ENCODE measurements at places on chromosomes 13 and 19.

- no peak for DNase-seq
Observed at GRCh38 chr19:44807652-44808462, 1.0 kb upstream of the BCAM start.

DNA sequence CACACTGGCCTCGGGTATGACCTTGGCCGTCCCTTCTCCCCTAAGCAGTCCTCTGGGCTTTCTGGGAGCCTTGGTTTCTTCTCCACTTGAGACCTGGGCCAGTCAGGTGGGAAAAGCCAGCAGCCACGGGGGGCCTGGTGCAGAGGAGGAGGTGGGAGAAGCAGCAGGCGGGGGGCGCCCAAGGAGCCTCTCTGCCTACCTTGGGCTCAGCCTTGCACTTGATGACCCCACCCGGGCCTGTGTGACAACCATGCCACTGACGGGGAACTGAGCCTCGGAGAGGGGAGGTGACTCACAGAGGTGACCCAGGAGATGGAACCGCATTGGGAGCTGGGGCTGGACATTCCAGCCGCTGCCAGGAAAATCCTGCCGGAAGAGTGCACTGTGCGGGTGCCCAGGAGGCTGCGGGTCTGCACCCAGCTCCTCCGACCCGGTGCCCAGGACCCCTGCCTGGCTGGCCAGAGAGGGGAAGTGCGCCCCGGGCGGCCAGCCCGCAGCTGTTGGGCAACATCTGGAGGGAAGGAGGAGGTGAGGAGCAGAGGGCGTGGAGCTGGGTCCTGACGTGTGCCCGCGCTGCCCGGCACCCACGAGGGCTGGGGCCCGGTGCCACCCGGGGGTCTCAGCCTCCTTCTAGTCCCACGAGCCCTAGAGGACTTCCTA lies 23.4 kb upstream of the SLC7A10 start:
- no peak for DNase-seq

DNA sequence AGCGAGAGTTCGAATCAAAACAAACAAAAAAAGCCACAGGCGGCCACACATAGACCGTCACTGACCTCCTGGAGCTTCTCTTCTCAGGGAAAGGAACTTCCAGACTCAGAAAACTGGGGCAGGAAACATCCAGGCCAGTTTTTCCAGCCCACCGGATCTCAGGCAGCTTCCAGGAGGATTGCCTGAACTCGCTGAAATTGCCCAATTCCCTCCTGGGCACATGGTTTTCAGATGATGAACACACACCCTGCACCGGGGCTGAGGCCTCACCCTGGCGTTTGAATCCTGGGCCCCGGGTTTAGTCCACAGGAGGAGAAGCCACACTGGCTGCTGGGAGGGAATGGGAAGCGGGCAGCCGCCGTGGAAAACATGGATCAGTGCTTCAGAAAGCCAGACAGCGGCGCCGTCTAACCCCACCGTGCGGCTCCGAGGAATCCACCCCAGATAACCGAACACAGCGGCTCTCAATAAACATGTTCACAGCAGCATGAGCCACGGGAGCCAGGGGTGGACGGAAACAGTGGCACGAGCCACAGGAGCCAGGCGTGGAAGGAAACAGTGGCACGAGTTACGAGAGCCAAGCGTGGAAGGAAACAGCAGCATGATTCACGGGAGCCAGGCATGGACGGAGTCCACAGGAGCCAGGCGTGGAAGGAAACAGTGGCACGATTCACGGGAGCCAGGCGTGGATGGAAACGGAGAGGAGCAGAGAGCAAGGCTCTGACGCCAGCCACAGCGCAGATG lies 18.2 kb upstream of the PTBP1 start:
- no peak for DNase-seq

DNA sequence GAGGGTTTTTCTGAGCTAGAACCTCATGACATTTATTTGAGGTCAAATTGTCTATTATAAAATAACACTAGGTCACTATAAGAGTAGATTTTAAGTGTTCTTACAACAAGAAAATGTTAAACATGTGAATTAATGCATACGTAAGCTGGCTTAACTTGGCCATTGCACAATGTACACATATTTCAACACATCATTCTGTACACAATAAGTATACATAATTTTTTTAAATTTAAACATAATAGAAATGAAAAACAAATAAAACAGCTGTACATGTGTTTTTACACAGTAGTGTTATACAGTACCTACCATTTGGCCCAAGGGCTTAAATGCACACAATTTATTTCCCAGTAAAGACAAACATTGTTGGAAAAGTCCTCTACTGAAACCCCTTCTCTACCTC lies 269.9 kb downstream of the DACH1 start:
- DNase-seq: no peak

- no peak for DNase-seq
Observed at GRCh38 chr13:59893266-59893665, 270.5 kb downstream of the DIAPH3 start.

- DNase-seq: no peak
Observed at GRCh38 chr19:36685835-36686234, 1.6 kb upstream of the ZNF567 start.

DNA sequence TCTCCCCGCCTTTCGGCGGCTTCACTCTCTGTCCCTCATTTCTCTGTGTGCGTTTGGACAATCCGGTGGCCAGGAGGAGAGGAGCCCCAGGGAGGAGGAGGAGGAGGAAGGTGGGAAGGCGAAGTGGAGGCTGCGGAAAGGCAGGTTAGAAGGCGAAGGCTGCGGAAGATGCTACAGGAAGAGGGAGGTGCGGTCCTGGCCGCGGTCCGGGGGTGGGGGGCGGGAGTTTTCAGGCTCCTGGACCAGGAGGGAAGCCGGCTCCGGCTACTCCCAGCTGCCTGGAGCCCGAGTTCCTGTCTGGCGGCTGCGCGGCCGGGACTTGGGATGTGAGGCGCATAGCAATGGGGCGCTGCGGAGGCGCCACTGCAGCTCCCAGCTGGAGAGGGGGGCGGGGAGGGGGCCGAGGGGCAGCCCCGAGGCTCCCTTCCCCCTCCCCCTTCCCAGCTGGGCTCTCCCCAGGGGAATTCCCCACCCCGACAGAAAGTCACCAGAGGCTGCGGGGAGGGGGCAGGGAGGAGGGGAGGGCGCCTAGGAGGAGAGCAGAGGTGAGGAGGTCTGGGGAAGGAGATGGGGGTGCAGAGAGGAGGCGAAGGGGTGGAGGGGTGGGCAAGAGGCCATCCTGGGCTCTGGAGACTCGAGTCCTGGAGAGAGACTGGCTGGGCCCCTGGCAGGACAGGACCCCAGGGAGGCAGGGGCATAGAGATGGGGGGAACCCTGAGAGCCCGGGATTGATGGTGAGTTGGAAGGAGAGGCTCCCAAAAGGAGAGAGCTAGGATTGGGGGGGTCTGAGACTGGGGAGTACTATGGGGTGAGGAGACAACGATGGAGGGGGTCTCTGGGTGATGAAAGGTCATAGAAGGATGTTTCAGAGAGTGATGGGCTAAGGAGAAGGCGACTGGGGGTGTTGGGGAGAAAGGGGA lies 2.0 kb downstream of the LRRC4B start:
- DNase-seq: no peak
